ENCODE measurements at places on chromosomes 12 and 14.

GRCh38 chr12:116303066-116303465 is 25.6 kb upstream of the MED13L start:
- no peak for DNase-seq

DNA sequence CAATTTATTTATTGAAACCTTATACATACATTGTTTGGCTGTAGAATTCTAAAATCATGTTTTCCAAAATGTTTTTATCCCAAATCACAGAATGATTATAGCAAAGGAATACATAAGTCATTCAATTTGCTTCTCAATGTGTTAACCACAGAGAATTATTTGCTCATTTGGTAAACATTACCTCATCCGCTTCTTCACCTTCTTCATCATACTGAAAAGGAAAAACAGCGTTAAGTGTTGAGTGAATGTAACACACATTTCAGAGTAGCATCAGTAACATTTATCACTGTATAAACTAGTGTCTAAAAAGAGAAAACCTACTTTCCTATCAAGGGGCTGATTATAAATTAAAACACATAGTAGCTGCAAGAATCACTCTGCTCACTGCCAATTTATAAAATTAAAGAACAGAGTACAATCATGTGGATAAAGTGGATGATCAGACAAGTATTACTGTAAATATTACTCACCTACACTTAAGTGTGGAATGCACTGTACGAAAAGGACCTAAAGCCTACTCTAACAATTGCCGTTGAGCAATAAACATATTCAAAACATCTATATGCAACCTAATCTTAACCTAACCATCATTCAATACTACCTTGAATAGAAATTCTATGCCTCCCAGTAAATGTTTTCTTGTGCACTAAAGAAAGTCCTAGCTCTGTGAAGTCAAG is 18.1 kb upstream of the PHLDA1 start:
- no peak for DNase-seq

DNA sequence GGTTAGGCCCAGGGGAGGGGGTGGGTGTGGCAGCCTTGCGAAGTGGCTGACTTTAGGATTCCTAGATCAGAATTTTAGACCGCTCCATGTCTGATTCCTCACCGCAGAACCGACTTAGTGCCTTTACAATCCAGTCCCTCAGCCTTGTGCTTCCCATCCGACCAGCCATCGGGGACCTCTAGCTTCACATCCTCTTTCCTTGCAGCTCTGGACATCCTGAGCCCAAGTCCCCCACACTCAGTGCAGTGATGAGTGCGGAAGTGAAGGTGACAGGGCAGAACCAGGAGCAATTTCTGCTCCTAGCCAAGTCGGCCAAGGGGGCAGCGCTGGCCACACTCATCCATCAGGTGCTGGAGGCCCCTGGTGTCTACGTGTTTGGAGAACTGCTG is 557 bp downstream of the COPS7A start:
- peak; percentile 35 for DNase-seq

GRCh38 chr14:63603749-63604277 is 37.9 kb downstream of the WDR89 start:
- DNase-seq, result no peak

DNA sequence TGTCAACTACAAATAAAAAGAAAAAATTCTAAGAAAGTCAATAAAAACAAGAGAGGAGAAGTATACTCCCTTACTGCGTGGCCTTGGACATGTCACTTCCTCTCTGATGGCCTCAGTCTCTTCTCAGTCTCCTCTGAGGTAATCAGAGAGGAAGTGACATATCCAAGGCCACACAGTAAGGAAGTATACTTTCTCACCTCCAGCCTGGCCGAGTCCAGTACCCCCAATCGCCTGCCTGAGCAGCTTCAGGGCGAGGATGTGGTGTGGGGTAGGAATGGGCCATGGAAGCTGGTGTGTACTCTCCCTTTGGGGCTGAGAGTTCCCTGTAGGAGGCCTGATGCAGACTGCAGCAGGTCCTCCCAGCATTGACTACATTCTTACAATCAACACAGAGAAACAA is 15.8 kb downstream of the VDR start:
- no peak for DNase-seq

DNA sequence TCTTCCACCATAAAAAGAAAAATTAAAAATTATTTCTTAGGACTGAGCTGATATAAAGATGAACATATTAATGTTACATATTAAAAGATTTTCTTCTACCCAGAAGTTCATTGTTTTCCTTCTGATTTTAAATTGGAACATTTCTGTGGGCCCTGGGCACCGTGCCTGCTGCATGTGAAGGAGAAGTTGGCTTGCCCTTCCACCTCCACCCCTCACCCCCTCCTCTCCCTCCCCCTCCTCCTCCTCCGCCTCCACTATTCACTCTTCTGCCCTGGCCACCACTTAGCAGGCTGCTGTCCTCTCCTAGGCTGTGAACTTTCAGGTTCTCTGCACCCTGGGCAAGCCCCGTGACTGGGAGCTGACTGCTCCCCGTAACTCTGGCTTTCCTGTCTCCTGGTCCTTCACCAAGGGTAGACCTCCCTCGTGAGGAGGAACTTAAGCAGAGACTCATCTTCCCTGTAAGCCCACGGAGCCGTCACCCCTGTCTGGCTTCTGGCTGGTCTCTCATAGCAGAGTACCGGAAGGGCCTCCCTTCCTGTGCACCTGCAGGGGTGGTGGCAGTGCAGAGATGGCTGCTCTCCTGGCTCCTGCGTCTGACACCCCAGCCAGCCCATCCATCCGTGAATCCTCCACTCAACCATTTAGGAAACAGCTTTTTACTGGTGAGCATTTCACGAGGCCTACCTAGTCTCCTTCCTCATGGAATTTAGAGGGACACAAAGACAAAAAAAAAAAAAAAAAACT is 12.8 kb downstream of the TUNAR start:
- DNase-seq, result no peak

GRCh38 chr12:87679251-87679650 is 349.9 kb downstream of the C12orf50 start:
- DNase-seq, result no peak

DNA sequence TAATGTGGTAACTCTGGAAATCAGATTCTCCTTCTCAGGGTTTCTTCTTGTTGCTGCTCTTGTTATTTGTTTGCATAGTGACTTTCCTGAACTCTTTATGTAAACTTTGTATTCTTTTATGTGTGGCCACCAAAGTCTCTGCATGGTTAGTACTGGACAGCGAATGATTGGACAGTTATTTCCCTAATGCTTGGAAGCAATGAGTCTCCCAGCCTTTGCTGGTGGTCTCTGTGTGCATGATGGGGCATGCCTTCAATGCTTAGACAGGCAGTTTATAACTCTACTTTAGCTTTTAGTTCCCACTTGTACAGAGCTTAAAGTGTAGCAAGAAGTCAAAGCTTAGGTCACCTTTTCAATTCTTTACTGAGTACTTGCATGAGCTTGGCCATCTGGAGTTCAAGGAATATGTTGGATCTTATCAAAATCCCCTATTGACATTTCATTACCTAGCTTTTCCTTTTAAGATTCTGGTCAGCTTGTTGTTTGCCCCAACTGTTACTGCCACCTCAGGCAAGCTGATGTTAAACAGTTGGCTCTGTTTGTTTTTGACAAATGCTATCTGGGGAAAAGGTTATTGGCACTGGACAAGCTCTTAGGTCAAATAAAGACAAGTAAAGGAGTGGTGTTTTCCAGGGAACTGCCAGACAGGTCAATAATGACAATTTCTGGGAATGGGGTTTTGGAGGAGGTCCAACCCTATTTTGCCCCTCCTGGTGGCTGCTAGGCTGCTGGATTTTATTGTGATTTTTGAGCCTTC is 12.3 kb downstream of the CCDC91 start:
- no peak for DNase-seq

- DNase-seq, result no peak
These were observed 215.0 kb upstream of the EEA1 start for GRCh38 chr12:93144109-93144508.

- no peak for DNase-seq
These were observed 21.1 kb downstream of the PPP1CC start for GRCh38 chr12:110721570-110721969.

- no peak for DNase-seq
These were observed 103.7 kb upstream of the MAX start for GRCh38 chr14:65206078-65206447.

DNA sequence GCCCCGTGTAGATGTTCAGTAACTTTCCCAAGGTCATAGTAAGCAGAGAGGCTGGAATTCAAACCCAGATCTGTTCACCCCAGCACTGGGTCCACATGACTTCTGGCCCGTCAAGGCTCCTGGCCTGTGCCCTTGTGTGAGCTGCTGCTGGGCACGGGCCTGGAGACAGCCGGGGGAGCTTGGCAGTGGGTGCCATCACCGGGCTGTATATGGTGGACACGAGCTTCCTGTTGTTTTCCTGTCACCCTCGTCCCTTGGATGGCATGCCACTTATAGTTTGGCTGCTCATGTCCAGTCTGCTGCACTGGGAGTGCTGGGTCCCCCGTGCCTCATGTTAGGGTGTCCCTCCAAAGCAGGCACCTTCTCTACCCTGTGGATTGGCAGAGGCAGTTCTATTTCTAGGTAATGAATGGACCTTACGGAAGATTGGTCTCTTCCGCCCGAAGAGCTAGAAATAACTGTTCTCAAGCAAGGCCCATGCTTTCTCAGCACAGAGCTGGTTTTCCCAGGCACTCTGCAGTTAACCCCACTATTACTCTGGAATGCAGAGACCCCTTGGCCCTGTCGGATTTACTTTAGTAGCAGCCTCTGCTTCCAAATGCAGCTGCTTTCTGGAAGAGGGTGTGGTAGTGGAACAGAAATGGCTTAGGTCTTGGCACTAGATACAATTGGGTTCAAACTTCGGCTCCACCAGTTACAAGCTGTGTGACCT is 44.3 kb downstream of the ELK3 start:
- DNase-seq, result no peak

DNA sequence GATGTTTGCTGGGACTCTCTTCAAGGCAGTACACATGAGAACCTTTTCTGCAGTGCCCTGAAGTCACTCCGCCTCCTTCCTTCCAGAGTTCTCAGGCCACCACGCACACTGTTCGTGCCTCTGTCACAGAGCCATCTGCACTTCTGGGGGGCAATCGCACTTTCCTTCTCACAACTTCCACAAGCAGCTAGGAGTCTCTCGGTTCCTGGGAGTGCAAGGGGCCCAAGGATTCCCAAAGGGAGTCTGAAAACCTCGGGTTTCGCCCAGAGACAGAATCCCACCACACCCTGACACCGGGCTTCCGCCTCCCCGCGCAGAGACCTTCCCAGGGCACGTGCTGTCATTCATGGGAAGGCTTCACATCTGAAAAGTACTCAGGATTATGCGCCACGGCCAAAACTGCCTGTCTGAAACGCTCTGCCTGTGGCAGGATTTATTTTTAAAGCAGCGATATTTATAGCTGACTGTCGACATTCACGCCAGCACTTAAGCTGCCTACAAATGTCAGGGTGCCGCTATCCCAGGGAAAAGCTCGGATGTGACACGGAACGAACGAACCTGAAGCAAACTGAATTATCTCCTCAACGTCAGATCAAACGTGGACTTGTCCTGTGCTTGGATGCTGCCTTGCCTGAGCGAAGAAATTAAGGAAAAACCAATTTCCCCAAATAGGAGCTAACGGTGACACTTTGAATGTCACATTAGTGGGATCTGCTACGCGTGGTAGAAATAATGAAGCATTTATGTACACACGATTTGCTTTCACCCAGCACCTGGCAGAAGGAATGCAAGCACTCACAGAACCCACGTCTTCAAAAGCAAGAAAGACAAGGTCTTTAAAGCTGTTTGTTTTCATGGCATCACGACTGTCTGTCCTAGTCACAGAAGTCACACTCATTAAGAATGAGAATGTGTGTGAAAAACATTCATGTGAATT is 154.0 kb downstream of the PIWIL1 start:
- DNase-seq, result no peak

DNA sequence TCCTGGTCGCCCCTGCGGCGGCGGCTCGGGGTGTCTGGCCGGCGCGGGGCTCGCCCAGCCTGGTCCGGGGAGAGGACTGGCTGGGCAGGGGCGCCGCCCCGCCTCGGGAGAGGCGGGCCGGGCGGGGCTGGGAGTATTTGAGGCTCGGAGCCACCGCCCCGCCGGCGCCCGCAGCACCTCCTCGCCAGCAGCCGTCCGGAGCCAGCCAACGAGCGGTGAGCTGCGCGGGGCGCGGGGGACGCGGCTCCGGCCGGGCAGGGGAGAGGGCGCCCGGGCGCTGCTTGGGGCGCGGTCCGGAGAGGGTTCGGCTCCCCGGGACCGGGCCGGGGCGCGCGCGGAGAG is at the start of gene LGALS3:
TSS of gene LGALS3 (plus strand) at position 167 of the 342 bp plus-strand sequence. CDS start 8,122 bp downstream, outside the sequence.
- DNase-seq, result peak; percentile 88

DNA sequence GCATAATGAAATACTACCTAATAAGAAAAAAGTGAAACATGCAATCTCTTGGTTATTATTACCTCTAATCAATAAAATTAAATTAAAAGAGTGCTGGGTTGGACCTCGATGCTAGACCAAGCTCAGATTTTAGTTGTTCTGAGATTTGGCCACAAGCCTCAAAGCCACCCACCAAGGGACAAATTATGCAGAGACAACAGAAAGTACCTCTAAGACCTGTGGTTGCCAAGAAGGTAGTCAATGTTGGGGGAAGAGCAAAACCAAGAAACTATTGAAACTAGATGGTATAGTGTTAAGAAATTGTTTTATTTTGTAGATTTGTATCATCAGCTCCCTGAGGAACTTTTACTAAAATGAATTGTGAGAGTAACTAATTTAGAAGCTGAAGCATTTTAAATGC is 43.8 kb upstream of the ARID2 start:
- no peak for DNase-seq

- DNase-seq, result no peak
These were observed 366.7 kb downstream of the DUSP6 start for GRCh38 chr12:88985631-88986030.

DNA sequence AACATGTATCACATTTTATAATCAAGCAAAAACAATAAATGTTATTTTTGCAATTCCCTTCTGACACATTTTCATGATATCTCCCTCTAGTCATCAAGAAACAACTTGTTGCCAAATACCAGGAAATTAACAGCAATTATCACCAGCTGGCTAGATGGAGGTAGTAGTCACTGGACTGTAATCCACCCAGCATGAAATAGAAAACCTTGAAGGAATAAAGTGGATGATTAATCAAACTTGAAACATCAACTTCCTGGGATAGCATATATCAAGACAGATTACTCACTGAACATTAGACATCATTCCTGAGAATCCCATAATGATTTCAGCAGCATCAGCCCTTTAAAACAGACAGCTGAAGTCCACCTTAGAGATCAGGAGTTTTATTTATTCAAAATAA is 259.0 kb downstream of the CCDC59 start:
- DNase-seq, result no peak

GRCh38 chr14:61498303-61498702 is 176.9 kb downstream of the PRKCH start:
- no peak for DNase-seq

- no peak for DNase-seq
These were observed 38.6 kb downstream of the SYNE2 start for GRCh38 chr14:63891148-63891975.

DNA sequence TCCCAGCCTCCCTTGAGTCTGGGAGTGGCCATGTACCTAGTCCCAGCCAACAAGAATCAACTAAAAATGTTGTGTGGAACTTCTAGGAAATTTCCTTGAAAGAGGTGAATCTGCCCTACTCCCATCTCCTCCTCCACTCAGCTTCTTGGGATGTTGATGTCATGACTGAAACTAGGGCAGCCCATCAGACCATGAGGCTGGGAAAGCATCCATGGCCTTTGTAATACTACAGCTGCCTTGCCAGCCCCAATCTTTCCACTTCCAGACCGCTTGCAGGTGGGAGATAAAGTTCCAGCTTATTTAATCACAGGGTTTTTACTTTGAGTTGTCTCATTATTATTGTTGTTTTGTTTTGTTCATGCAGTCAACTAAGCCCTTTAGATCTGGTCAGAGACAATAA is 170.3 kb upstream of the LMNTD1 start:
- no peak for DNase-seq

Measured in mucosa of descending colon (tissue), 3 donors.